ENCODE measurements at places on chromosomes 16 and 17. TPM values are rescaled to one million over a fixed set of nuclear protein-coding genes. Genes with fewer than 3 reads are reported as not detected.

The CDK5R1 gene
- 12.4 TPM for total RNA-seq

The VAT1L gene
- total RNA-seq = not detected

The MT1G gene
- total RNA-seq = 5.0 TPM

The STX1B gene
- 0.92 TPM for total RNA-seq

The GOSR2 gene
- 40.1 TPM for total RNA-seq

The KCNJ18 gene
- total RNA-seq = not detected

The NHLRC4 gene
- 0.31 TPM for total RNA-seq

DNA sequence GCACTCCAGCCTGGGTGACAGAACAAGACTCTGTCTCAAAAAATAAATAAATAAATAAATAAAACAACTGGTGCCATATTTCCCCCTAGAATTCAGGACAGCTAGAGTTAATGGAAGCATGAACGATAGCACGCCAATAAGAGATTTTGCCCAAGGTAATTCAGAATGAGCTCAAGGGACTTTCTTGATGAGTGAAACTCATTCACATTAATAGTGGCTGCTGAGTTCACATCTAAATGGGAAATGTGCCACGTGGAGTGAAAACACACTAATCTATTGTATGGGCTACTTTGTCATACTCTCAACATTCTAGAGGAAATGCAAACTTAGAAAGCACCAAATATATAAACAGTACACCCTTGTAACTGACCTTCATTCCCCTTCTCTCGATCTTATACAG is 47.4 kb upstream of the PSMD7 start:
- H3K27me3 ChIP-seq = peaks cover 9% of the 10 kb centered on the region
- no peak overlapping the region for H3K4me3 ChIP-seq
- H3K27ac ChIP-seq = no peak overlapping the region
- DNase-seq = no peak

DNA sequence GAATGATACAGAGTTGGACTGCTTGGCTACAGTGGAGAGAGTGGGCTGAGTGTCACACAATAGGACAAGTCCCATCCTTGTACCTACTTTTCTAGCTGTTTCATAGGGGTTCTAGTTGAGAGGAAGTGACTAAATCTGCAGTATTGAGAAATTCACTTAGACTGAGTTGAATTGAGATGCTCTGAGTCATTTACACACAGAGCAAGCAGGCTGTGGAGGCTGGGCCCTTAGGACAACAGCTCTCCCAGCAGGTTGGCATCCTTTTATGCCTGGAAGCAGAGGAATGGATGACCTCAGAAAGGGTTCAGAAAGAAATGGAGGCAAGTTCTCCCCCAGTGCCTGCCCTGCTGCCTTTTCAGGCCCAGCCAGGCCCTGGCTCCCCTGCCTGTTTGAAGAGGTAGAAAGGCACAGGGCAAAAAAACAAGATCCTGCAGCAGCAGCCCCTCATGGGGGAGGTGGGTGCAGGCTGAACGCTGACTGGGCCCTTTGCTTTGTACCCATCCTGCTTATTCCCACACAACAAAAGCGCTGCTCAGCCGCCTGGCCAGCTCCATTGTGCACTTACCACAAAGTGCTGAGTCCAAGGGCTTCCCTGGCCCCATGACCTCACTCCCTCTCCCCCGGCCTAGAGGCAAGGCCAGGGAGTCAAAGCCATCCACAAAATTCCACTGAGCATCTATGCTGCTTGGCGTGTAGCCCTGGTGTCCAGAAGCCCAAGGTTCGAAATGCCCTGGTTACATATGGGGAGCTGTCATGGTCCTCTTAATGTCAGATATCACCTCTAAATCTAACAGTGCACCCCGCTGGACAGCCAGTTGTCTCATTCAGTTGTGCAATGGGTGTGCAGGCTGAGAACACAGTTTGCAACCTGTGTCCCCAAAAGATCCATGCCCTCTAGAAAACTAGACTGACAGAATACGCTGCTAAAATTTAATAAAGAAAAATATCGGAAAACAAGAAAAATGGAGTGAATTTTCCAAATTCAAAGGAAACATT is 5.4 kb upstream of the CRYBA1 start:
- peak; percentile 58 for DNase-seq
- no peaks in the 10 kb centered on the region for H3K27me3 ChIP-seq
- no peak overlapping the region for H3K4me3 ChIP-seq
- peak overlapping the region; percentile 23 for H3K27ac ChIP-seq
- H3K36me3 ChIP-seq = no peaks in the 10 kb centered on the region
- H3K4me1 ChIP-seq = peaks cover 15% of the 10 kb centered on the region

DNA sequence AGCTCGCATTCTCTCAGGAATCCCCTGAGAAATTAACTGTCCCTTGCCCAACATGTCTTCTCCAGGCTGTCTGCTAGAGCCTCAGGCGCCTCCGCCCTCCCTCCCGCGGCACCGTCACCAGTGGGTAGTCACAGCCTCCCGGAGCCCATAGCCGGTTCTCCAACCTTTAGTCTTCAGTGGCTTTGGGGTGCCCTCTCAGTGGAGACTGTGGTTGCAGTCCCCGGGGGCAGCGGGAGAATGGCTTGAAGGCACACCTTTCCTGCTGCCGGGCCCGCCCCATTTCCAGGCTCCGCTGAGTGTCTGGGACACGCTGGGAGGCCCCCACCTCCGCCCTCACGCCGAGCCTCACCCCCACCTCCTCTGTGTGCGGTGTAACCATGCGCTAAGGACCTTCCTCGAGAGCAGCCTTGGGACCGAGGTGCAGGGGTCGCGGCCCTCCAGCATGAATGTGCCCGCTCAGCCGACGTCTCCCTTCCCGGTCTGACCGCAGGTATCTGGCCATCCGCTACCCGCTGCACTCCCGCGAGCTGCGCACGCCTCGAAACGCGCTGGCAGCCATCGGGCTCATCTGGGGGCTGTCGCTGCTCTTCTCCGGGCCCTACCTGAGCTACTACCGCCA is 1.7 kb downstream of the GALR2 start:
- H3K4me1 ChIP-seq = peaks cover 42% of the 10 kb centered on the region
- peaks cover 38% of the 10 kb centered on the region for H3K27me3 ChIP-seq
- DNase-seq = peak; percentile 17
- H3K27ac ChIP-seq = no peak overlapping the region

- H3K27me3 ChIP-seq = peaks cover 2% of the 10 kb centered on the region
- H3K27ac ChIP-seq = no peak overlapping the region
- no peak for DNase-seq
- H3K36me3 ChIP-seq = no peaks in the 10 kb centered on the region
These were observed 57.5 kb downstream of the METRNL start for GRCh38 chr17:83136931-83137330.

- no peak for DNase-seq
- peak overlapping the region; percentile 34 for H3K27ac ChIP-seq
- H3K4me1 ChIP-seq = peaks cover 14% of the 10 kb centered on the region
- no peak overlapping the region for H3K4me3 ChIP-seq
- H3K36me3 ChIP-seq = peaks cover 3% of the 10 kb centered on the region
These were observed 236.8 kb downstream of the MSI2 start for GRCh38 chr17:57493171-57493570.

DNA sequence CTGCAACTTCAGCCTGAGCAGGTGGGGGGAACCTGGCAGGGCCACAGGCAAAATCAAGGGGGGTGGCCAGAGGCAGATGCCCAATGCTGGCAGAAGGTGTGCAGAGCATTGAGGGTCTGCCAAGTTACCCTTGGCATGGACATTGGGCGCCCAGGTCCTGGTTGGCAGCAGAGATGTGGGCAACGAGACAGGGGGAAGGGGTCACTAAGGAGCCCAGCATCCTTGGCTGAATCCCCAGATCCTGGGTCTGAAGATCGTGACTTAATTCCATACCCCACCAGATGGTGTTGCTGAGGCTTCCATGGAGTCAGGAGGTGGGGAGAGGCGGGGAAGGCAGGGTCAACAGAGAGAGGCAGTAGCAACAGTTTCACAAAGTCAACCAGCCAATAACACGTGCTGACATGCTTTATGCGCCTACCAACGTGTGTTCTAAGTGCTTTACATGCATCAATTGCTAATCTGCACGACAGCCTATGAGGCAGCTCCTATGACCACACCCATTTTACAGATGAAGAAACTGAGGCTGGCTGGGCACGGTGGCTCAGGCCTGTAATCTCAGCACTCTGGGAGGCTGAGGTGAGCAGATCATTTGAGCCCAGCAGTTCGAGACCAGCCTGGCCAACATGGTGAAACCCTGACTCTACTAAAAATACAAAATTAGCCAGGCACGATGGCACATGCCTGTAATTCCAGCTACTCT is 83.3 kb downstream of the GSG1L start:
- H3K36me3 ChIP-seq = no peaks in the 10 kb centered on the region
- no peak overlapping the region for H3K27ac ChIP-seq
- H3K4me3 ChIP-seq = no peak overlapping the region
- no peaks in the 10 kb centered on the region for H3K4me1 ChIP-seq

DNA sequence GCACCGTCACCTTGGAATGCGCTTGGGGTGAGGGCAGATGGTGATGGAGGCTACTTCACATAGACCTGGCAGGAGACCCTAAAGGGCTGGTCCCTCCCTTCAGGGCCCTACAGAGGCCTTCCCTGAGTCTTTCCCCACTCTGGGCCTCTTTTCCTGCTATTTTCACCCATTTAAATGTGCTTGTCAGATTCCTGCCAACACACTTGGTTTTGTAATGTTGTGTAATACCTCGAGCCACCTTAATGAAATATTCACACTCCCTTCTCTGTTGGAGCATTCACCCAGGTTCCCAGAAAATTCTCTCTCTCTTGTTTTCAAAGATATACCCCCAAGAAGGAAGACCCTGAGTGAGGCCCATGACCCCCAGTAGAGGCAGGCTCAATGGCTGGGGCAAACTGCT is 456.6 kb upstream of the DYNLRB2 start:
- no peaks in the 10 kb centered on the region for H3K4me1 ChIP-seq
- H3K36me3 ChIP-seq = no peaks in the 10 kb centered on the region
- H3K4me3 ChIP-seq = no peak overlapping the region
- DNase-seq = no peak

DNA sequence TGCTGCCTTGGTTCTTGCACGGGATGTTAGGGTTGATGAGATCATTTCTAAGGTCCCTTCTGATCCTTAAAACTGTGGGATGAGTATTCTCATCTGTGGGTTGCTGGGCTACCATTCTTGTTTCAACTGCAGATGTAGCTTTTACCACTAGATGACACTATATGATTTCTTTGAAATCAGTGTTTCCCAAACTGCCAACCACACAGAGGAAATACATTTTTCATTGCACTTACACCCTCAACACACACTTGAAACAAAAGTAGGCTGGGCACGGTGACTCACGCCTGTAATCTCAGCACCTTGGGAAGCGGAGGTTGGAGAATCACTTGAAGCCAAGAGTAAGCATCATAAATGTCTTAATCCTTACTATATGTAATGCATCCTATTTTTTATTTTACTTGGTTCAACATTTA is 15.3 kb downstream of the LCMT1 start:
- H3K4me1 ChIP-seq = peaks cover 32% of the 10 kb centered on the region
- H3K27ac ChIP-seq = peak overlapping the region; percentile 48
- H3K36me3 ChIP-seq = peaks cover 6% of the 10 kb centered on the region

DNA sequence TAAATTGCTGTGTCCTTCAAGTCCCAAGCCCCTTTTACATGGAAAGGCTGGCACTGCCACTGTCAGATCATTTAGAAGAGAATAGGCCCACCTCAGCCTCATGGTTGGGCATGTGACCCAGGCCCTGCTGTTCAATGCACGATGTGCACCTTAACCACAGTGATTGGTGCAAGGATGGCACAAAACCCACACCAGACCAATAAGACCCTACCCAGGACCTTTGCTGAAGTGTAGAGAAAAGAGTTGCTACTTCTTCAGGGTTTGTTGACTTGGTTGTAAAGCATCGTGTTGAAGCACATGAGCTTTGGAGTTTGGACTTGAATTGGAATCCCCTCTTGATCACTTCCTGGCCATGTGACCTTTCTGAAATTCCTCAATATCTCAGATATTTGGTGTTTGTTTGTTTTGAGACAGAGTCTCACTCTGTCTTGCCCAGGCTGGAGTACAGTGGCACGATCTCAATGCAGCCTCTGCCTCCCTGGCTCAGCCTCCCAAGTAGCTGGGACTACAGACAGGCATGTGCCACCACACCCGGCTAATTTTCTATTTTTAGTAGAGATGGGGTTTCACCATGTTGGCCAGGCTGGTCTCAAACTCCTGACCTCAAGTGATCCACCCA is 24.8 kb downstream of the DNAJA2 start:
- H3K27ac ChIP-seq = peak overlapping the region; percentile 76
- no peaks in the 10 kb centered on the region for H3K27me3 ChIP-seq
- no peak for DNase-seq

DNA sequence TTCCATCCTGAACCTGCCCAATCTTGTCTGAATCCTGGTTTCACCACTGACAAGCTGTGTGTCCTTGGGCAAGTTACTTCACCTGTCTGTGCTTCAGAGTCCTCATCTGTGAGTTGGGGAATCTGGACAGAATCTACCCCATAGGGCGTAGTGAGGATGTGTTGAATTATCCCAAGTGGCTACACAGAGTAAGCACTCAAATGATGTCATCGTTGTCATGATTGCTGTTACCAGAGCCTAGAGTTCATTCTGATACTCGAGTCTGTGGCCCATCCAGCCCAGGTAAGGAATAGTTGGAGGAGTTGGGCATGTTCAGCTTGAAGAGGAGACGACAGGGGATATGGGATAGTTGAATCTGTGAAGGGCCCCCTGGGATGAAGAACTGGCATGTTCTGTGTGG is 45.9 kb downstream of the MAPT start:
- H3K4me3 ChIP-seq = no peak overlapping the region
- H3K36me3 ChIP-seq = no peaks in the 10 kb centered on the region
- no peaks in the 10 kb centered on the region for H3K4me1 ChIP-seq
- no peak overlapping the region for H3K27ac ChIP-seq

DNA sequence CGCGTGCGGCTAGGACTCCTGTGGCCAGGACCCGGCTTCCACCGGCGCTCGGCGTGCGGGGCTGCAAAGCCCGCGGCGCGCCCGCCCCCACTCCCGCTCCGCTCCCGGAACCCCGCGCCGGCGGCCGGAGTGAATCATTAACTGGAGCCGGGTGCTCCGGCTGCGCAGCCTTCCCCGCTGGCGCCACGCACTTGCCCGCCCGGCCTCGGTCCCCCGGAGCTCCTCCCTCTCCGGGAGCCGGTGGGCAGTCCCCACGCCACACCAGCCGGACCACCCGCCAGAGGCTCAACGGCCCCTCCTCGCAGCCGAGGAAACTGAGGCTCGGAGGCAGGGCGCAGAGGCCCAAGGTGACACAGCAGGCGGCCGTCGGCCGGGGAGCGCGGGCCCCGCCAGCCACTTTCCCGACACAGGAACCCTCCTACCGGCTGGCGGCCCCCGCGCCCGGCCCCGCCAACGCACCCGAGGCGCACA is 580 bp downstream of the BCAR1 start:
- H3K4me1 ChIP-seq = peaks cover 2% of the 10 kb centered on the region
- no peak for DNase-seq
- no peak overlapping the region for H3K27ac ChIP-seq
- no peak overlapping the region for H3K4me3 ChIP-seq
- H3K27me3 ChIP-seq = peaks cover 36% of the 10 kb centered on the region
- H3K36me3 ChIP-seq = no peaks in the 10 kb centered on the region

GRCh38 chr17:77546772-77547241 is 406.0 kb downstream of the SEC14L1 start:
- DNase-seq = no peak
- H3K27ac ChIP-seq = no peak overlapping the region

- peaks cover 16% of the 10 kb centered on the region for H3K4me1 ChIP-seq
- peaks cover 11% of the 10 kb centered on the region for H3K36me3 ChIP-seq
- H3K27ac ChIP-seq = no peak overlapping the region
- no peak overlapping the region for H3K4me3 ChIP-seq
These were observed 49.2 kb upstream of the ITGA2B start for GRCh38 chr17:44438636-44439035.

Data from activated CD4-positive, alpha-beta memory T cell treated with anti-CD3 and anti-CD28 coated beads for 36 hours (primary cell).